HS-5 (cell line): ENCODE measurements at places on chromosomes 1 and 21.

- no peak for DNase-seq
These were observed 379.1 kb downstream of the SIPA1L2 start for GRCh38 chr1:232250838-232251237.

DNA sequence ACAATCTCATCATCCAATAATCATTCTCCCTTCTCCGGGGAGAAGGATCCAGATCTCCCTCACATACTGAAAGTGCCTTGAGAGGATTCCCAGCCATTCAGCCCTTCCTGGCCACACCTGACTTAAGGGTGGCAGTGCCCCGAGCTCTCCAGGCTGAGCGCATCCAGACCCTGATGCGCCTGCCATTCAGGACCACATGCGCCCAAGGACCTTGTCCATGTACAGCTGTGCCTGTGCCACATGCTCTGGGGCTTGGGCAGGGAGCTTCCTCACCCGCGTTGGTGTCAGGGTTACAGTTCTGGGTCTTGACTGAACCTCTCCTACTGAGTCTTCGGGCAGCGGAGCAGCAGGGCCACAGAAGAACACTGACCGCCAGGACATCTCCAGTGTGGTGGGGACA lies 121.1 kb downstream of the KIAA0319L start:
- no peak for DNase-seq

DNA sequence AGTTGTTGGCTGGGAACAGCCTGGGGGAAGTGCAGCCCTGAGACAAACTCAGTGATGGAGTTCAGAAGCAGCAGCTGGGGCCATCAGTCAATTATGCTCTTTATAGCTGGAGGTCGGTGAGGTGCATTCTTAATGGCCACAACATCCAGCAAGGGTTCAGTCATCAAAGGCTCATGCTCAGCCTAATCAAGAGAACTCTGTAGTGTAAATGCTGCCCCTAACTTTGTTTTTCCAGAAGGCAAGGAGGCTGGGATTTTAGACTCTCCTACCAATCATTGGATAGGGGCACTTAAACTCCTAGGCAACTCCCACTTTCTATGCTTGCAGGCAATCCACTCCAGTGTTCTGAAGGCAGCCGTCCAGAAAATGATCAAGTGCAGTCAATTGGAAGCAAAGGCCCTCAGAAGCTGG lies 15.0 kb upstream of the RGS4 start:
- DNase-seq = no peak

- no peak for DNase-seq
These were observed 65.9 kb downstream of the FMO4 start for GRCh38 chr1:171379846-171380245.
